LHCN-M2 (cell line): ENCODE measurements at places on chromosomes 13 and 19.

DNA sequence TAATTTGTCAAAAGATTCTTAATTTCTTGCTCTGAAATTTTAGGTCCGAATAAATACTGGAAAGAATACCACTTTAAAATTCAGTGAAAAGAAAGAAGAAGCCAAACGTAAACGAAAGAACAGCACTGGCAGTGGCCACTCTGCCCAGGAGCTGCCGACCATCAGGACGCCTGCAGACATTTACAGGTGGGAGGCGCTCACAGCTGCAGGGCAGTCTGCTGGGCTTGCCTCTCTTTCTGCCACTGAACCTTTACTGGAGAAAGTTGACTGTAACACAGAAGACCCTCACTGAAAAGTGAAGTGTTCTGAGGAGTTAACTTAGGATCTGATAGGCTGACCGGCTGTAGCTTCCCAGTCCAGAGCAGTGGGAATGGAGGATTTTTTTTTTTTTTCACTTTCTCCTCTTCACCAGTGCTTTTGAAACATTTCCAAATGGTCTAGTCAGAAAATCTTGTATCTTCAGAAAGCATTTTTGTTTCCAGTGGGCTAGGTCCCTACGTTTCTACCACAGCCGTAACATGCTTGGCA lies 69.1 kb downstream of the URI1 start:
- no peak for DNase-seq

- DNase-seq: no peak
Observed at GRCh38 chr19:1001538-1002166, 1.4 kb downstream of the GRIN3B start.

DNA sequence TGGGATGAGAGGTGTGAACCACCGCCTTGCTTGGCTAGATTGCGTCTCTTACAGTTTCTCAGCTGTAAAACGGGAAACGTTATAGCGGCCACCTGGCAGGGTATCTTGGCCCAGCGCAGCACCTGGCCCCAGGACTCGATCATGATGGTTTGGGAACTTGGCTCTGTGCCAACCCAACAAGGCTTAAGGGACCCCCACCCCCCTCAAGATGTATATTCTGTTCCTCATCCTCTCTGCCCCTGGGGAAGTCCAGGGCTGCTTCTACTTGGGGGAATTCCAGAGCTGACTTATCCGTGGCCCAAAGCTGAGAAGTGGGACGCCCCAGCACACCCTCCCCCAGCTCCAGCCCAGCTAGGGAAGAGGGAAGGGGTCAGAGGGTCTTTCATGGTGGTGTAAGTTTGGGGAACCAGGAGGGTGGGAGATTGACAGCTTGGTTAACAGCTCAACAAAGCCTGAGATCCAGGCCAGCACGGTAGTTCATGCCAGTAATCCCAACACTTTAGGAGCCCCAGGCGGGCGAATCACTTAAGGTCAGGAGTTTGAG lies 695 bp downstream of the ICAM1 start:
- DNase-seq: no peak

DNA sequence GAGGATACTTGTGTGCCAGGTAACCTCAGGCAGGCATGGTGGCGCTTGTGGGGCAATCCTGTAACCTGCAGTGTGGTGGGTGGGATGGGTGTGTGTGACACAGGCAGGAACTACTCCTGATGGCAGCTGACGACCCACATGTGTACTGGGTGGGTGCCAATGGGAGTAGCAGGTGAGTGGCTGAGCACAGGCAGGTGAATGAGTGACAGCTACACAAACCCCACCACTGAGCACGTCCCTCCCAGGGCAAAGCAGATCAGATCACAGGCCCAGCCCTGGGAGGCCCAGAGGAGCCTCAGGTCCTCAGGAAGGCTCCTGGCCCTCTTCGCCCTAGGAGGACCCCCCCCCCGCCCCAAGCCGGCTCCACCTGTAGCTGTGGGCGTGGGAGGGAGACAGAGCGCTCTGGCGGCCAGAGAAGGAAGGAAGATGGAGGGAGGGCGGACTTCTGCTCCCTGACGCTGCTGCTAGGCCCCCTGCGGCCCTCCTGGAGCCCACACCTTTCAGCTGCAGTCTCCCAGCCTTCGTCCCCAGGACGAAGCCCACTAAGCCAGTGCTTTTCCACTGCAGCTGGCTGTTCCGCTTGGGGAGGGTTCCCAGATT lies 1.3 kb upstream of the ZNF181 start:
- DNase-seq: no peak

DNA sequence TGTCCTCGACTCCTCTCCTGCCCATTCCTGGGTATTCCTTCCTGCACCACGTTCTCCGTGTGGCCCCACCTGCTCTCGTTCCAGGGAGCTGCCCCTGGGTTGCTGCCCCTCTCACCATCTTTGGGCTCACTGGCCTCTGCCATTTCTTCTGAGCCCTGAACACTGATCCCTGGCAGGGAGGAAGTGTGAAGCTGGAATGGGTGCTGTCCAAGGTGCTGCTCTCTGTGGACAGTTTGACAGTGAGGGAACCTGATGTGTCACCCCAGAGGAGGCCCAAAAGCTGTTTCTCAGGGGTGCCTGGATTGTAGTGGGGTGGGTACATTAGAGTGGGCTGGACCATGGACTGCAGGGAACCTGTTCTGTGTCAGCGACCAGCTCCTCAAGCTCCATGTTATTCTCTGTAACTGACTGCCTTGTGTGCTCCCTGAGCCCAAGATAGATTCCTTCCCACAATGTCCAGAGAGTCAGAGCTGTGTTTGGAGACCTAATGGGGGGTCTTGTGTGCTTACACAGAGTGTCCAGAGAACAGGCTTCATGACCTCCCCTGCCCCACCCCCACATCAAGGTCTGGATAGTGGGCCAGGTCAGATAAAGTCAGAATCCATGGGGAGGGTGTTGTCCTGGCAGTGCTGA lies 7.2 kb upstream of the CEACAM8 start:
- DNase-seq: peak; percentile 16

DNA sequence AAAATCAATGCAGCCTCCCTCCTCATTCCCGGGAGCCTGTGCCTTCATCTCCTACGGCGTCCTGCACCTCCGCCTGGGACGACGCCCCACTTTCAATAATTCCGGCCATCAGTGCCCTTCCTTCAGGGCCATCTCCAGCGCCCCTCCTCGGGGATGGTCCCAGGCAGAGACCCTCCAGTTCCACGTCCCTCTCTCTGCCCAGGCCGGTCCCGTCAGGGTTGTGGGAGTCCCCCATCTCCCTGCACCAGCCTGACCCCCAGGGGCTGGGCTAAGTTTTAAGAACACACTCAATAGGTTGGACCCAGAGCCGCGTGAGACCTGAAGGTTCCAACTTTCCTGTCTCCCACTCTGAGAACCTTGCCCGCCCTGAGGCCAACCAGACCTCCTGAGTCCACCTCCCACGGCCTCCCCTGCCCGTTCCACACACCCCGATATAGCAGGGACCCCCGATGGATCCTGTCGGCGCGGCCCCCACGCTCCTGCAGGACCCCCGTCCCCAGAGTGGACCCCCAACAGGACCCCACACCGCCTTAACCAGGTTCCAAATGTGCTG lies 646 bp downstream of the TMEM161A start:
- no peak for DNase-seq

GRCh38 chr13:79314652-79315051 lies 91.4 kb downstream of the RBM26 start:
- DNase-seq: no peak

DNA sequence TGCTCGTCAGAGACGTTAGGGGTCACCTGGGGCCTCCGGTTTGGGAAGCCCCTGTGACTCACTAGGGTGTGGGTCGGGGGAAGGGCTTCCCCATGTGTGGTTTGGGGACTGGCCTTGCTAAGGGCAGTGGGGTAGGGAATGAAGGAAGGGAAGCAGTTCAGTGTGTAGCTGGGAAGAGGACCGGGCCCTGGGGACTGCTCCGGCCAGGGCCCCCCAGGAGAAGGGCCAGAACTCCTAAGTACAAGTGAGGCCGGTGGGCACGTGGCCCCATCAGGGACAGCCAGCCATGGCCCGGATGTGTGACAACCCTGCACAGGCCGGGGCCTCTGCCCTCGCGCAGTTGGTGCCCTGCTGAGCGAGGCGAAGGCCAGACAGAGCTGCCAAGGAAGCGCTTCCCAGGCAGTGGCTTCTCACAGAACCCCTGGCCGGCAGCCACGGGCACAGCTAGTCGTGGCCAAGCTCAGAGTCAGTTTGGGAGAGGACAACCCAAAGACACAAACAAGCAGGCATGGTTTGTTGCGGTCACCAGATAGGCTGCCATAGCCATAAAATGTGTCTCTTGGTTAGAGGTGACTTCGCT lies 25.7 kb downstream of the TEX29 start:
- DNase-seq: no peak

DNA sequence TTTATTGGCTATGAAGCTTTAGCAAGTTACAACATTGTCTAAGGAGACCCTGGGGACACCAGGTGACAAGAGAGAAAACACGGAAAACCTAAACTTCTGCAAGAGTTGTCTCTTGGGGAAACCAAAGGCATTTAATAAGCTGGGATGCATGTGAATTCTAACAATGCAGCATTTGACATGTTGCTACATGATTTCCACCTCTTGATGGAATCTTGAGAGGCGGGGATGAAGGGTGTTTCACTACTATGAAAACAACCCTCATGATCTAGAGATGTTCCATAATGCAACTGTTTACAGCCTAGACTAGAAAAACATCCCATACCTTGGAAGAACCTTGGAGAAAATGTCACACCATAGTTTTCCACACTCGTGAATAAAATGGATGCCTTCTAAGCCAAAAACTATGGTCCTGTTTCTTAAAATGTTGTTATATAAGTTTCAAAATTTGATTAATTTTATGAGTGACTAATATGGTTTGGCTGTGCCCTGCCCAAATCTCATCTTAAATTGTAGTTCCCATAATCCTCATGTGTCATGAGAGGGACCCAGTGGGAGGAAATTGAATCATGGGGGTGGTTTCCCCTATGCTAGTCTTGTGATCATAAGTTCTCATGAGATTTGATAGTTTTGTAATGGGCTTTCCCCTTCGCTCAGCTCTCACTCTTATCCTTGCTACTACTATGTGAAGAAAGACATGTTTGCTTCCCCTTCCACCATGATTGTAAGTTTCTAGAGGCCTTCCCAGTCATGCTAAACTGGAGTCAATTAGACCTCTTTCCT lies 164.6 kb downstream of the TNFSF13B start:
- DNase-seq: no peak

- DNase-seq: no peak
Observed at GRCh38 chr19:8609279-8610040, 1.1 kb downstream of the ADAMTS10 start.

GRCh38 chr13:61778531-61778930 lies 362.9 kb upstream of the PCDH20 start:
- no peak for DNase-seq
